ENCODE measurements at places on chromosomes 1 and 21. TPM values are rescaled to one million over a fixed set of nuclear protein-coding genes. Genes with fewer than 3 reads are reported as not detected.

DNA sequence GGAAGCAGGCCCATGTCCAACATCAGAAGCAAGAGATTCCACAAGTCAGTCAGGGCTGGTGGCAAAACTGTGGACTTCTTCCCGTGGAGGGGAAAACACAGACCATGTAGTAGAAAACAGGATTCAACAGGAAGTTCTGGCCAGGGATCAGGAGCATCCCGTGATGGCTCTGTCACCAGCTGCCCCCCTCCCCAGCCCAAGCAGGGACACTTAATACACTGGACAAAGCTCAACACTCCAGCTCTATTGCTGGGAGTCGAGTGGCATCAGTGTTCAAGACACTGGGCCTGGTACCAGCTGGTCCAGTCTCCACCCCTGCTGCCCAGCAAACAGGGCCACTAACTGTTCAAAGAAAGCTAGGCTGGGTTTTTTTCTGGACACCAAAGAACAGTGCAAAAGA, 3.7 kb downstream of the SLC45A3 start:
- no peak for DNase-seq

- peak; percentile 39 for DNase-seq
These were observed at the start of gene ARL8A for GRCh38 chr1:202144402-202145067. ARL8A (minus strand) TSS chr1:202144737; CDS start chr1:202144572, 165 bp downstream.

DNA sequence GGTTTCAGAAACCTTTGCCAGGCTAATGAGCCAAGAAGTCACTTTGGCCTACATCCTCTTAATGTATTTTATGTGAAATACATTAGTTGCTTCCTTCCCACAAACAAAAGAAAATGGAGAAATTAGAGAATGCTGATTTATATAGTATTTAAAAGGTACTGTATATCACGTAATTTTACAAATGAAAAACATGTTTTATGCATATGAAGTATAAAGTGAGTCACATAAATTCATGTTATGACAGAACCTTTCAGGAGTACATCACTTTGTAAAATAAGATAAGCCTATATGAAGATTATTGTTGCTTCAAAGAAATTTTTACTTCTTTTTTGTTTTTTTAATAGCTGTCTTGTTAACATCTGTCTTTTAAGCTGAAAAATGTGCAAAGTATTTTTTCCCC, 4.6 kb downstream of the DR1 start:
- DNase-seq, result no peak

GRCh38 chr1:31201931-31202360, 37.7 kb downstream of the NKAIN1 start:
- no peak for DNase-seq

GRCh38 chr1:240719953-240720700, 108.2 kb upstream of the GREM2 start:
- no peak for DNase-seq

- no peak for DNase-seq
These were observed 82.1 kb downstream of the NENF start for GRCh38 chr1:212514782-212515181.

DNA sequence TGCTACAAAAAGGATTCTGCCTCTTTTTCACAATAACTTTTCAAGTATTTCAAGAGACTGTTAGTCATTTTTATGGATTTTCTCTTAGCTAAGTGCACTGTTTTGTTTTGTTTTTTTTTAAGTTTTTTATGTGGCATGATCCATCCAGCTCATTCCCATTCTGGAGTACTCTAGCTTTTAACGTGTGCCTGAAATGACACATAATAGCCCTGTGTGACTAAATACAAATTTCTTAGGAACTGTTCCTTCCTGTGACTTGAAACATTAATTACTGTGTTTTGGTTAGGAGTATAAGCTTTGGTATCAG, 143.9 kb downstream of the HS2ST1 start:
- no peak for DNase-seq

DNA sequence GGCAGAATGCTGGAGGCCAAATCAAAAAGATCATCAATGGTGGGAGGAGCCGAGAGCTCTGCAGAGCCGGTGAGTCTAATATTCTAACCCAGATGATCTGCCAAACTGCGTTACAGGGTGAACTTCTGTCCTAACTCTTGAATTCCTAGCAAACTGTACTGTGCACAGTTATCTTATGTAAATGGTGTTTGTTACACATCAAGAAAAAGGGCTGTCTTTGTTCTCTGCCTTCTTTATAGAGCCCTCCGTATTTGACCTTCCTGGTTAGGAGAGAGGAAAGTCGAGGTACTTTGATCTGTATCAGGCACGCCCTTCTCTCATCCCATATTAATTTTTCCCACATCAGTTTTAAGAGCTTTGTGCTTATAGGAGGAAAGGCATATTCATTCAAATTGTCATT, 37.6 kb downstream of the MT1HL1 start:
- no peak for DNase-seq

- no peak for DNase-seq
These were observed 439.5 kb downstream of the PLPP3 start for GRCh38 chr1:56139836-56140235.

The ADAMTS4 gene
- 13.6 TPM for total RNA-seq

The BNIPL gene
- 0.42 TPM for total RNA-seq

- DNase-seq, result no peak
These were observed 23.6 kb downstream of the XCL2 start for GRCh38 chr1:168520052-168520751.

- no peak for DNase-seq
These were observed 9.9 kb upstream of the LRRC39 start for GRCh38 chr1:100187912-100188311.

GRCh38 chr1:230208619-230209261, 141.7 kb downstream of the GALNT2 start:
- DNase-seq, result no peak

DNA sequence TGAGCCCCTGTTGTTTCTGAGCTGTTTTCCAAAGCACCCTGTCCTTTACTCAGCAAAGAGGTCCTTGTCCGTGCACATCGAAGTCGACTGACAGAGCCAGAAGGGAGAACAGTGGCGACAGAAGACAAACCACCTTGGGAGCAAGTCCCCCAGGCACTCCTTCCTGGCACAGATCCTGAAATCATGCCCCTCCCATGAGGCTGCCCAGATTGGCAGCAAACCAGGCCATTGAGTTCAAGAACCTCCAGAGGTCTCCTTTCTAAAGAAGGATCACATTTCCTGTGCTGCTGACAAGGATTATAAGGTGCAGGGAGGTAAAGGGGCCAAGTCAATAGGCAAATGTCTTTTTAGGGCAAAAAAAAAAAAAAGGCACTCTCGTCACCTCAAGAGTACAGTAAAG, 84.7 kb upstream of the HIVEP3 start:
- DNase-seq, result no peak

GRCh38 chr1:29599071-29599470, 362.7 kb downstream of the PTPRU start:
- DNase-seq, result no peak

GRCh38 chr1:75087278-75087677, 46.9 kb upstream of the LHX8 start:
- DNase-seq, result no peak

The OR2M3 gene
- total RNA-seq, result not detected

GRCh38 chr1:203171341-203172183, 4.1 kb downstream of the MYBPH start:
- DNase-seq, result no peak

GRCh38 chr1:90319918-90320317, 325.0 kb downstream of the ZNF326 start:
- no peak for DNase-seq

The PLA2G2E gene
- not detected for total RNA-seq

DNA sequence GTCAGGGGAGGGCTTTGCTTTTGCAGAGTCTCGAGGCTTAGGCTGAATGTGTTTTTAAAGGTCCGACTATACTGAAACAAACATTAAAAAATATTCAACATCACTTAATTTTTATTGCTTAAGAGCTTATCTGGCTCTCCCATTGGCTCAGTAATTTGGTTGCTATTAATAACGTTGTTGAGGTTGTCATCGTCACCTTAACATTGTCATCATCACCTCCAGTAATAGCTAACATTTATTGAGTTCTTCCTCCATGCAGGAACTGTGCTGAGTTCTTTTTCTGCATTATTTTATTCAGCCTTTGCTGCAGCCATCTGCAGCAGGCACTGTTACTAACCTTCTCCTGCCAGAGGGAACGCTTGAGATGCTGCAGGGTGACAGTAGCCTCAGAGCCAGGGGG, 40.1 kb downstream of the ADARB1 start:
- DNase-seq, result no peak

The ACTL8 gene
- total RNA-seq, result not detected

GRCh38 chr1:73765551-73766233, 432.3 kb downstream of the LRRIQ3 start:
- no peak for DNase-seq
